ENCODE measurements at places on chromosomes 2 and 18.

DNA sequence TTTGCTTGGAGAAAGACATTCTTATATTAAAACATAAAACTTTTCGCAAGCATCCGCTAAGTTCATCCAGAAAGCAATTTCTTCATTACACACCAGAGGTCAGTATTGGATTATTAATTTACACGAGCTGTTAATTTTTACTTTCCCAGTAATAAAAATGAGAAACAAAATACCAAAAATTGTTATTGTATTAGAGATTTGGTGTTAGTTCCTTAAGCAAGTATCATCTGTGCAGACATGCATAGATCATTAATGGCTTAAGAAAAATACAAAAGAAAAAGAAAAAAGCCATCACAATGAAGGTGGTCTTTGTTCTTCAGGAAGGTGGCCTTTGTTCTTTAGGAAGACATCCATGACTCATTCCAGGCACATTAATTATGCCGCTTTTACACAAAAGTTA lies 53.6 kb upstream of the HNMT start:
- no peak for DNase-seq

GRCh38 chr2:202566286-202566685 lies 68.5 kb upstream of the FAM117B start:
- no peak for DNase-seq

DNA sequence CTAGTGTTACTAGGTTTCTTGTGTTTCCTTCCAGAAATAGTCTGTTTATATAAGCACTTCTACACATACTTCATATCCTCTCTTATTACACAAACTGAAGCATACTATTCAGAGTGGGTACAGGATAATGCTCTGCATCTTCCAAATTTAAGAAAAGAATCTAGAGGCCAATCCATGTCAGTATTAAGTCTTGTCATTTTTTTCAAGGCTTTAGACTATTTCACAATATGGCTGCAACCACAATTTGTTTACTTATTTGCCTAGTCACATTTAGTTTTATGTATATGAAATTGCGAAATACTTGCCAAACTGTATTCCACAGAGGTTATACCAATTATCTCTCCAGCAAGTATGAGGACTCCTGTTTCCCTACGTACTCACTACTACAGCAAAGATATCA lies 27.9 kb downstream of the IWS1 start:
- DNase-seq: no peak

GRCh38 chr2:129253461-129253812 lies 726.0 kb upstream of the RAB6C start:
- DNase-seq: no peak

- DNase-seq: no peak
These were observed 8.0 kb upstream of the STAM2 start for GRCh38 chr2:152183401-152184073.

DNA sequence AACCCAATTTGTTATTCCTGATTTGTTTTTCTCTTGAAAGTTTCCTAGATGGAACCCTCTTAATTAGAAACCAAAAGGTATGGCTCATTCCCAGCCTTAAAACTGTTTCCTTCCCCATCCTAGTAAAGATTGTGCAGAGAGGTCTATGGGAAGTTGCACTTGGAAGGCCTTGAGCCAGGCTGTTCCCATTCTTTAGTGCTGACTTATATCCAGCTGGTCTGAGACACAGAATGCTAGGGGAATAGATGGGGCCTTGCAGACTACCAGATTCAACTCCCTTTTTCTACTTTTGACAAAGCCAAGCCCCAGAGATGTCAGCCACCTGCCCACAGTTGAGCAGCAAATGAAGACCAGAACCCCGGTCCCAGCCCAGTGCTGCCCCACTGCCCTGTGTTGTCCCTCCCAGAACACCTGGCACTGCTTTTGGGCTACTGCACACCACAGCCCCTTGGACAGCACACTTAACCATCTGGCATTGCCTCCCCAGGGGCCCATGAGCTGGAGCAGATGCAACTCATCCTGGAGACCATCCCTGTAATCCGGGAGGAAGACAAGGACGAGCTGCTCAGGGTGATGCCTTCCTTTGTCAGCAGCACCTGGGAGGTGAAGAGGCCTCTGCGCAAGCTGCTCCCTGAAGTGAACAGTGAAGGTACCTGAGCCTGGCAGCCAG lies 98.2 kb downstream of the MRO start:
- DNase-seq: no peak

DNA sequence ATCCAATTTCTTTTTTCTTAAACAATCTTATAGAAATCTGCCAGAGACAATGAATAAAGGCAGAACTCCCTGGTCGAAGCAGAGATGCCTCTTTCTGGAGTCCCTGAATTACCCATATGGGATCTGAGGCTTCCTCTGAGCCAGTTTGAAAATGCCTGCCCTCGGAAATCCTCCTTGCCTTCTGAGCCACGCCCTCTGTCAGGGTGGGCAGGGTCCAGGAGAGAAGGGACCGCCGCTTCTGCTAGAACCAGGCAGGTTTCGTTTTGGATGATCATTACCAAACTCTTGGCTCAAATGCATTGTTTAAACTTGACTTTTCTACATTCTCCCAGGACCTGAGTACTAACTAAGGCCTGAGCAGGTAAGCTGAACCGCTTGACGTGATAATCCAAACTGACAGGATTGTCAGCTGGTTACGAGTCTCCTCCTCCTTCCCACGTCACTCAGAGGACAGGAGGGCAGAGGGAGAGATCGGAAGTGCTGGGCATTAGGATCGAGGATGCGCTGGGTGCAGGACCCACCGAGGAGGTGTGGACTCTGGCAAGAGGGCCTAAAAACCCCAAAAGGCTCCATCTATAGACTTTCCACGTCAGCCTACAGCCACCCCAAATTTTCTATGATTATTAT lies 128.4 kb downstream of the KLHL29 start:
- DNase-seq: no peak

GRCh38 chr2:235894839-235895238 lies 273.3 kb downstream of the GBX2 start:
- no peak for DNase-seq

- DNase-seq: no peak
These were observed 72.4 kb downstream of the ZNF236 start for GRCh38 chr18:76894566-76895346.

- no peak for DNase-seq
These were observed 146.3 kb downstream of the GALR1 start for GRCh38 chr18:77395953-77396352.

- DNase-seq: peak; percentile 92
These were observed 997 bp upstream of the TGIF1 start for GRCh38 chr18:3448838-3449511.

GRCh38 chr2:63982335-63982734 lies 36.9 kb downstream of the VPS54 start:
- DNase-seq: no peak

GRCh38 chr2:171718720-171719119 lies 31.5 kb downstream of the DYNC1I2 start:
- DNase-seq: no peak

DNA sequence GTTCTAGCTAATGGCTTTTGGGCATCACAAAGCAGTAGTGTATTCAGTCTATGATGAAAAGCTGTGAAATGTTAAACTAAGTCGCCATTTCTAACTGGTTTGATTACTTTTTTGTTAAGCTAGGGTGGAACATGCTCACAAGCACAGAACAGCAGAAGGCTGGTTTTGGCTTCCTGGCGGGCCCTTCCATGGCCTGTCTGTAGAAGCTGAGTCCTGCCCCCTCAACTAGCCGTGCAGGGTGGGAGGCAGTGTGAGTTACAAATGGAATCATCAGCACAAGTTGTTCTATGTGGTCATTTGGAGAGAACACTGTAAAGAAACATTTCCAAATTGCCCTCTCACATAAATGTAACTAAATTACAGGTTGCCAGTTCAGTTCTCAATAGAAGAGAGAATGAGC lies 290.8 kb downstream of the ALPK2 start:
- DNase-seq: no peak

All from lower lobe of right lung (tissue), 2 donors.